ENCODE measurements at places on chromosomes 4 and X. TPM values are rescaled to one million over a fixed set of nuclear protein-coding genes. Genes with fewer than 3 reads are reported as not detected.

DUSP9 gene
- 2.9 TPM for total RNA-seq

TCEAL6 gene
- 9.4 TPM for total RNA-seq

CHST7 gene
- 6.5 TPM for total RNA-seq

VCX3B gene
- not detected for total RNA-seq

BEX1 gene
- total RNA-seq: 127 TPM

TRMT44 gene
- 11.8 TPM for total RNA-seq

VEGFD gene
- total RNA-seq: not detected

RAB40A gene
- 0.82 TPM for total RNA-seq

CFAP99 gene
- total RNA-seq: not detected

GASK1B gene
- total RNA-seq: 6.1 TPM
